Activated CD8-positive, alpha-beta memory T cell treated with anti-CD3 and anti-CD28 coated beads, Interleukin-2, amount 50 U/mL, for 48 hours (primary cell): ENCODE measurements at places on chromosomes 4 and X.

DNA sequence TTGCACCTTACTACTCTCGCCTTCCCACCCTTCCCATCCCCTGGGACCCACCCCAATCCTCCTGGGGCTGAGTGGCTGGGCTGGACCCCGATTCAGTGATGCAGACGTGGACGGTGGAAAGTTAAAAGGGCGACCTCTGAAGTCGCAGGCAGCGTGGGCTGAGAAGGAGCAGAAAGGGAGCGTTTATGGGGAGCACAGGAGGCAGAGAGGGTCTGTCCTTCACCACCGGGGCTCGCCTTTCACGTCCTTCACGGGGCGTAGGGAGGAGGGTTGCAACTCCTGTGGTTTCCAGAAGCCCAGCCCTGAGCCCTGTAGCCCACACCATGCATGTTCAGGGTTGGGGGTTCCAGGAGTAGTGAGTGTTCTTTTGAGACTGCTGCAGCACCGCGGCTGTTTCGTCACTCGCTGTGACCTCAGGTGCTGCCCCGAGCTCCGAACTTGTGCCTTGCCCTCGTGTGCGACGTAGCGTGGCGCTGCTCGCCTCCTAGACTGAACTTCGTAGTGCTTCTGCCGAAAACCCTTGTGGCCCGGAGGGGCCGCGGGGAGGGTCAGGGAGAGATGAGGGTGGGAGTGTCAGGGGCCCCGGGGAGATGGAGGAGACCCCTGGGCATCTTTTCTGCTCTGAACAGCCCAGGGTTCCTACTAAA lies 1.6 kb downstream of the NHS start:
- DNase-seq = peak; percentile 50

GRCh38 chrX:43870011-43870410 lies 12.2 kb downstream of the MAOB start:
- no peak for DNase-seq

DNA sequence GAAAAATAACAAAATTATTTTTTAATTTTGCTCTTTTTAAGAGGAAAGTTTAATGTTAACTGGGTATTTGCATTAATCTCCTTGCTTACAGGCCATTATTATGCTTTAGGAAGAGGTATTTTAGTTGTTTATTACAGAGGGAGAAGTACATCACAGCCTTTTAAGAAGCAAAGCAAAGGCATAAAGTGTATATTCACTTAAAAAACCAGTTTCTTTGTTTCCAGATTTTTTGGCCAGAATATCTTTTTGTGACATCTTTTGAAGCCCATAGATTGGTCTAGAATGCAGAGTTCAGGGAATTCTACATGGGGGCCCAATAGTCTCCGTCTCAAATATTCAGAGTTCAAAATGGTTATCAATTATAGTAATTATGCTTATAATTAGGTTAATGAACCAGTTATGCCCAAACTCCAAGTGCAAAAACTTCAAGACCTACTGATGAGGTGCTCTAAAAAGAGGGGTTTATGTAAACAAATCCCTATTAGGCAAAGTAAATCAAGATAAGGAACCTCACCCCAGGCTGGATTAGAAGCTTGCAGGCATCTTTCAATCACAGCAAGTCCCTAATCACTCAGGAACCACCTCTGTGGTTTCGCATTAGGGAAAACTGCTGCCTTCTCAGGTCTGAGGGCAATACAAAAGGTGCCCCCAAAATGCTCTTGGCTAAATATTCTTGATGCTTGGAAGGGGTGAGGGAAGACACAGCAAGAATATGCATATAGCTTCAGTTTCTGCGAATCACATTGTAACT lies 1.4 kb downstream of the CXXC4 start:
- no peak for DNase-seq

DNA sequence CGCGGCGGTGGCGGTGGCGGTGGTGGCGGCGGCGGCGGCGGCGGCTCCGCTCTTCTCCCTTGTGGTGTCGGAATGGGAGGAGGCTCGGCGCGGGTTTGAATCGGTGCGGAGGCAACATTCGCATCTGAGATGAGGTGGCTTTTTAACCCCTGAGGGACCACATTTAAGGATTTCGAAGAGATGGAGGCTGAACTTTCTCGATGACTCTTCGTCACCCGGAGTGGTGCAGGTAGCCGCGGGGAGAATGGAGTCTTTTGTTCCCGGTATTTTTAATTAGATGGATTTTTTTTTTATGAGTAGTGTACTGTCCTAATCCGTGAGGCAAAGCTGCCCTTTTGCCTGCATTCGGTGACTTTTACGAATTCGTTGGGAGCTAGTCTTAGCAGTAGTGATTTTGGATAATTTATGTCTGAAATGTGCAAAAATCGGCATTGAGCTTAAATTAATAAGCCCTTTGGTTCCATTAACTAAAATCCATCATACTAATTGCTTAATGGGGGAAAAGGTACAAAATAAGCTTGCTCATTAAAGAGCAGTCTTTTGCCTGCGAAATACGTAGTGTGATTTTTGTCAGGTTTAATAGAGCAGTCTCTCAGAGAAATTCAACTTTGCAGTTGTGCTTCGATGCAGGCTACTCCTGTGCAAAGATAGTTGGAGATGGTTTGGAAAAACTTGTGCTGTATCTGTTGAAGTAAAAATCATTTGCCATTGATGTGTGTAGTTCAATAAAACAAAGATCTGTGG lies 206.2 kb downstream of the TENM3 start:
- no peak for DNase-seq

DNA sequence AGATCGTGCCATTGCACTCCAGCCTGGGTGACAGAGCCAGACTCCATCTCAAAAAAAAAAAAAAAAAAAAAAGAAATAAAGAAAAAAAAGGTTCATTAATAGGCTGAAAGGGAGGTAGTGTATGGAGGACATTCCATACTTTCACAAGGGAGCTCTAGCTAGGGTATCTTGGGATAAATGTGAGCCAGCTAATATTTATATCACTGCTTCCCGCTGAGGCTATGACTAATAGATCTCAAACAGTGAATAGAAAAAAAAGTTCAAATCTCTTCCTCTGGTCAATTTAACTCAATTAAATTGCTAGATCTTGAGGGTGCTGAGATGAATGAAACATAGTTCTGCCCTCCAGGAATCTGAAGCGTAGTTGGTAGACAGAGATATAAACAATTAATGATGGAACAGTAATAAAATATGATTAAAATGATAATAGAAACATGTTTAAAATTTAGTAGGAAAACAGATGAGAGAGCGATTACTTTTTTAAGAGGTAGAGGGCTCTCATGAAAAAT lies 55.7 kb upstream of the SHISA3 start:
- no peak for DNase-seq

- no peak for DNase-seq
Observed at GRCh38 chr4:181677621-181678020, 565.6 kb upstream of the TENM3 start.

GRCh38 chr4:152784490-152785350 lies 5.0 kb downstream of the ARFIP1 start:
- no peak for DNase-seq

DNA sequence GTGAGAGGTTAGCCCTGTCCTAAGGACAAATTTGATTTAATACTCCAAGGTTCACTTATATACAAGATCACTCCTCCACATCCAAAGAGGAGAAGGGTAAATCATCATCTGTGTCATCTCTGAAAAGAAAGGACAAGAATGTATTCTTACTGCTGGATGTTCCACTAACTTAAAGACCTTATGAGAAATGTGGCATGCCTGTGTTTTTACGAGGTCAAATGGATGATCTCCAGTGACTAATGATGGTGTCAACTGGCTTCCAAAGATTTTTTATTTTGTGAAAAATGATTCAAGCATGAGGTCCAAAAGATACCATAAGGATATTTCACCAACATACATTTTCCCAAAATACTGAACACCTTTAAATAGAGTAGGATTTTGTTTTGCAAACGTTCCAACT lies 143.4 kb downstream of the PTCHD1 start:
- no peak for DNase-seq

- DNase-seq = no peak
Observed at GRCh38 chr4:124105212-124105611, 607.3 kb downstream of the ANKRD50 start.

DNA sequence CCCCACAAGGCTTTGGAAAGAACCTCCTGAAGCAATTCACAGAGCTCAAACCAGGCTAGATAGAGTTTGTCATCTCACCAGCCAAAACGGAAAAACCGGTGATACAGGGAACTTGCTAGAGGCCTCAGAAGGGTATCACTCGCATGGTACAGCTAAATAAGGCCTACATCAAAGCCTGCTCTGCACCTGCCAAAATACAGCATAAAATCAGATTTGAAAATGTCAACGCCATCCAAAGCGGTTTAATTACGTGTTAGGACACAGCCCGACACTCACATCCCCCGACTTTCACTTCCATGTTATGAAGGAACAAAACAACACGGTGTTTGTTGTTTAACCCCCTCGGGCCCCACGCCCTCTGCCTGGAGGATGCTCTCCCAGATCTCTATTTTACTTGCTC lies 65.0 kb downstream of the MAPK10 start:
- DNase-seq = no peak

GRCh38 chr4:52822972-52823701 lies 39.0 kb upstream of the RASL11B start:
- no peak for DNase-seq

GRCh38 chr4:184030764-184031163 lies 125.7 kb downstream of the STOX2 start:
- DNase-seq = no peak

- DNase-seq = no peak
Observed at GRCh38 chr4:185304944-185305690, 90.6 kb downstream of the LRP2BP start.

DNA sequence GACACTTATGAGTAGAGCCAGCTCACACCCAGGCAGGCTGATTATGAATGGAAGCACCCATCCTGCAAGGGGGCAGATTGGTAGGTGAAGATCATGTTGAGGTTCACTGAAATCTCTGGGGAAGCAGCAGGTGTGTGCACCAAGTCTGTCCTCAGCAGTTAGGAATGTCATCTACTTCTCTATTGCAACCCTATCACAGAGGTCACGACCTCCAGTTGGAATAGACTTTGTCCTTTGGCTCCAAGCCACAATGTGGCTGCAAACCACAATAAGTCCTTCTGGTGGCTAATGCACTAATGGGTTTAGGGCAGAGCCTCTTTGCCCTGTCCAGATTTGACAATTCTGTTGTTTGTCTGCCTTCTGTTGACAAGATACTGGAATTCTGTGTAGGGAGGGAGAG lies 1056.7 kb downstream of the PCDH19 start:
- no peak for DNase-seq

DNA sequence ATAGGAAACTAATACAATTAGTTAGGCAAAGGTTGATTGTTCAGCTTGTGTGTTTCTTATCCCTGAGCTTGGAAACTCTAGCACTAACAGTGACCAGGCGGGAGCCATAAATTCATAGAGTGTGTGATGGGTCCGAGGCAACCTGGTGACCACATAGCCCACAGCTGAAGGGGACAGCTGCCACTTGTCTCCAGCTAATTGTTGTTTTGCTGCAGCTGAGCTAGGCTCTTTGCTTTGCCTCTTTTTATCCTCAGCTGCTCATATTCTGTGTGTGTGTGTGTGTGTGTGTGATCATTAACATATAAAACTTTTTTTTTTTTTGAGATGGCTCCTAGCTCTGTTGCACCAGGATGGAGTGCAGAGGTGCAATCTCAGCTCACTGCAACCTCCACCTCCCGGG lies 53.2 kb downstream of the DOCK11 start:
- no peak for DNase-seq

DNA sequence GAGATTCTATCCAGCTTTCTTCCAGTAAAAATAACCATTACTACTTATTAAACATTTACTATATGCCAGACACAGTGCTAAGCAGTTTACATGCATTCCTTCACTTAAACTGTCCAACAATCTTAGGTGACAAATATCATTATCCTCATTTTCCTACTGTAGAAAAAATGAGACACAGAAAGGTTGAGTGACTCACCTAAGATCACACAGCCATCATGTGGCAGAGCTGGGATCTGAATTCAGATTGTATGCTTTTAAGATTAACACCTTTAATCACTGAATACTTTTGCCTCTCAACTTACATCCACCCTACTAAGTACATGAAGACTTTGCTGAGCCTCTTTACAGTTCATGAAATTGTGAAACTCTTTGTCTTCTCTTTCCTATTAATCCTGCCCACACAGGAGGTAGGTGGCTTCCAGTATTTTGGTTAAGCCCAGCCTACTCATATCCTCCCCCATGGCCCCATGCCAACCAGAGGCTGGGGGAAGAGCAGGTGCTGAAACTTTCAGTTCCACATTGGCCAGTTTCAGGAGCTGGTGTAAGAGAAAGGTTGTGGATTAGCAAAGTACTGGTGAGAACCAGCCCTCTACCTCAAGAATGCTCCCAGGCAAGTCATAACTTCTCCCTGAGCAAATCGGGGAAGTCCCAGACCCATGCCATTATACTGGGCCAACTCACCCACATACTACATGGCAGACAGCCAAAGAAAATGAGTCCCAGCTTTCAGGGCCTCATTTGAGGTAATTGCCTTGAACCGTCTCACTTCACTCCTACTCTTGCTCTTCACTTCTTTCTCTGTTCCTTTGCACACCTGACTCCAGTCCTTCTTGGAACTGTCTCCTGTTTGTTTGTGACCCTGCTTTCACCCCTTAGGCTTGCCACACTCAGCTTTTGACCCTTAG lies 211.1 kb downstream of the GUCY2F start:
- peak; percentile 53 for DNase-seq

DNA sequence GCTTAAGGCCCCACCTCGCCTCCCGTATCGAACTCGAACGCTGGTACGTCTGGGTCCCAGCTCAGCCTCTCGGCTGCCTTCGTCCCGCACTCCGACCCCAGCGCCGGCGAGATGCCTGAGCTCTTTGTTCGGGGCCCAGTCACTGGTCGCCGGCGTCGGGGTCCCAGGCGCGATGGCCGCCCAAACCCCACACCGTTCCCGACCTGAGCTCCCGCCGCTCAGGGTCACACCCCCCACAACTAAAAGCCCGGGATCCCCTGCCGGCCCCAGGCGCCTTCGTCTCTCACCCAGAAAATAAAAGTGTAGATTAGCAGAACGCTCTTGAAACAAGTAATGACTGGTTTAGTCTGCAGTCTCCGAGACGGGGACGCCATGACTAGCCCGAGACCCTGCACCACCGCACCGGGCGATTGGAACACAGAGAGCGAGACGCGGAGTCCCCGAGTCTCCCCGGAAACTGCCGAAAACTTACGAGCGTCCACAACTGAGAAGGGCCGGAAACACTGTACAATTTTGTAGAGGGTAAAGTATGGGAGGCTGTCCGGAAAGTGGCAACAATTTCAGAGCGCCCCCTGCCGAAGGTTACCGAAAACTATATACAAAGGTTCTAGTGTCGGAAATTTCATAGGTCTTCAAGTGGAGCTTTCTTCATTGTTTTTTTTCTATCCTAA lies at the start of gene TSPAN6:
TSPAN6 (minus strand) TSS at position 486 of the 671 bp plus-strand sequence; CDS start at position 374, 112 bp downstream.
- peak; percentile 74 for DNase-seq

DNA sequence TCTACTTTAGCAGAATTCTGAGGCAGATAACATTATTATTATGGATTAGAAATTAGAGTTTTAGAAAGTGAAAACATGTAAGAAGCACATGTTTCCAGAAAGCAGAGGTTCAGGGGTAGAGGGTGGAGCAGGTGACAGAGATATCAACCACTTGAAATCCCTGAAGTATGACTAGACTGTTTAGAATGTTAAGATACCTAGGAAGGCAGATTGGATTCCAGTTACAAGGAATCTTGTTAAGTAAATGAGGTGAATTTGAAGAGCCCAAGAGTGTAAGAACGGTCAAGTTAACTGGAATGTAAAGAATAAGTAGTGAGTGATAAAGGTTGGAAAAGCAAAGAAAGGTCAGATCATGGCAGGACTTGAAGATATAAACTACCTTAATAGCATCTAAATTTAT lies 37.6 kb downstream of the ARSJ start:
- no peak for DNase-seq

- no peak for DNase-seq
Observed at GRCh38 chr4:146844761-146845160, 100.9 kb downstream of the TTC29 start.

GRCh38 chr4:48367016-48367415 lies 25.7 kb downstream of the SLAIN2 start:
- DNase-seq = no peak

- DNase-seq = no peak
Observed at GRCh38 chr4:165556383-165556782, 177.6 kb downstream of the CPE start.
